Muscle of back (tissue), 13 donors: ENCODE measurements at places on chromosomes 7 and 10.

- DNase-seq = no peak
These were observed 14.2 kb downstream of the FBH1 start for GRCh38 chr10:5904227-5904626.

DNA sequence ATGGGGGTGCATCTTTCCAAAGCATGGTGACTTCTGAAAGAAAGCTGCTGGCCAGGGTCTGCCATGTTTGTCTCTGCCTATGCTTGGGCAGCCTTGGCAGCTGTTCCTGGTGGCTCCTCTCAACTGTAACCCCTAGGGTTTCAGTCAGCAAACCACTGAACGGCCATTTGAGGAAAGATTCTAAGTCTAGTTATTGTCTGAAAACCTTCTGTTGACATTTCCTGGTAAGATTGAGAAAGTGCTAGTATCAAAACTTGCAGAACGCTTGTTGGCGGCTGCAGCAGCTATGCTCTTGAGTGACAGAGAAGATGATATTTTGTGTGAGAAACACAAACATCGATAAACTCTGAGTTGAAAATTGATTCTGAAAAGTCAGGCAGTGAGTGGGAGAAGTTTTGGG, 523.1 kb downstream of the LRMDA start:
- no peak for DNase-seq

- no peak for DNase-seq
These were observed 101.9 kb downstream of the TNS3 start for GRCh38 chr7:47479821-47480575.

GRCh38 chr10:62048470-62048869, 147.0 kb downstream of the ARID5B start:
- DNase-seq = no peak

GRCh38 chr7:159091041-159091440, 53.6 kb downstream of the VIPR2 start:
- DNase-seq = no peak

- DNase-seq = no peak
These were observed 93.2 kb downstream of the AKR1D1 start for GRCh38 chr7:138169441-138169851.
